ENCODE measurements at places on chromosomes 1 and 21.

DNA sequence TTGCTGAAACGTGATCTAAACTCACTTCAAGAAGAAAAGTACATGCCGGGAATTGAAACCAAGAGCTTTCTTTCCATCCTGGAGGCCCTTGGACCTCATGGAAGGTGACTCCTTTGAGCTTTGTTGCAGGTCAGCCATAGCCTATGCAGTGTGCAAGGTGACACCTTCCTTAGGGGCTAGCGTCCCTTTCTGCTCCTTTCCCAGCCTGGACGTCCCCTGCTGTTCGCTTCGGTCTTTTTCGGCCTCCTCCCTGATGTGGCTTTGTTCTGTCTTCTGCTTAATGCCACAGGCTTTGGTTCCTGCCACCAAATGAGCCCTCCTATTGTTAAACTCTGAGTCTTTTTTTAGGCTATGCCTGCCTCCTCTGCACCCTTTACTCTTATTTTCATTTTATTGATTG lies 308.8 kb downstream of the BRINP2 start:
- DNase-seq, result no peak

DNA sequence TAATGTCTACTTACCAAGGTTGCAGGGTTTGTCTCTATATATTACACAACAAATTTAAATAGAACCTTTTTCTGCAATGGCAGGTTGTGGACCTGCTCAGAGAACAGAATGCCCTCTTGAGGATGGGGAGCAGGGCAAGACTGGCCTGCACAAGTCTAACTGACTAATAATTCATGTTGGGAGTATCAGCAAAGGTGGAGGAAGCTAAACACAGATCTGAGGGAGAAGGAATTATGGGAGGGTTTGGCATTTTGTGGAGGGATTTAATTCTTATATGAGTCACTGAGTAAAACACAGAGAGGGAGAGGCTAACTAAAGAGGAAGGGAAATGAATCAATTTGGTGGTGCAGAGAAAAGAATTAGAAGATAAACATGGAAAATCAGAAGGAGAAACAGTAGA lies 40.0 kb downstream of the CLDN17 start:
- no peak for DNase-seq

GRCh38 chr1:211487082-211487481 lies 4.9 kb downstream of the RD3 start:
- DNase-seq, result no peak

DNA sequence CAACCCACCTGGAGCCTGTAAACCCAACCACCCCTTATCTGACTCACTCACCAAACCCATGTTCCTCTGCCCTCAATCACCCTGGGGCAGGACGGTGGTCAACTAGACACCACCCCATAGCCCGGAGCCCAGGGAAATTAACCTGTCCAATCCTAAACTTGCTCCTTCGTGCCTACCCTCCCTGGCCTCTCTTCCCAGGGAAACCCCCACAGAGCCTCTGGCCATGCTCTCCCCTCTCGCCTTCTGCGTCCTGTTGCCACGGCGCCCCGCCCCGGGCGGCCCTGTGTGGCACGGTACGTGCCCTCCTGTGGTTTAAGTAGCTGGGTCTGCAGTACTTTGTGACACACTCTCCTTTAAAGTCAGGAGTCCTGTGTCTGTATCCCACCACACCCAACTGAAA lies 4.0 kb upstream of the FTCD start:
- no peak for DNase-seq

- DNase-seq, result no peak
These were observed 494.5 kb upstream of the PBX1 start for GRCh38 chr1:164064501-164064900.

DNA sequence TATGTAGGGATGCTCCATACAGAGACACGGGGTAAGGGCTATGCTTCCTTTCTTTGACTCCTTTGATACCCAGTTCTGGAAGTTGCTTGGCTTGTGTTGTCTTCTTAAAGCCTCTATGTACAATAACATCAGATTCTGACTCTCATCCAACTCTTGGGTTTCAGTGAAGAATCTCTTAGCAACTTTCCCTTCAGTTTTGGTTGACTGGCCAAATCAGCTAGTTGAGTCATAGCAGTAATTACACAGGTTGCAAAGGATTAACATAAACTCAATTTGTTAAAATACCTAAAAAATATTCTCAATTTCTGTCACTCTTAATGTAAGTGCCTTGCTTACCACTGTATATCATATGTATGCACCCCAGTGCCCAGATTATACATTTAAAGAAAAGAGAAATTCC lies 9.2 kb downstream of the CD1E start:
- DNase-seq, result no peak

GRCh38 chr1:64133036-64133435 lies 70.4 kb upstream of the UBE2U start:
- no peak for DNase-seq

DNA sequence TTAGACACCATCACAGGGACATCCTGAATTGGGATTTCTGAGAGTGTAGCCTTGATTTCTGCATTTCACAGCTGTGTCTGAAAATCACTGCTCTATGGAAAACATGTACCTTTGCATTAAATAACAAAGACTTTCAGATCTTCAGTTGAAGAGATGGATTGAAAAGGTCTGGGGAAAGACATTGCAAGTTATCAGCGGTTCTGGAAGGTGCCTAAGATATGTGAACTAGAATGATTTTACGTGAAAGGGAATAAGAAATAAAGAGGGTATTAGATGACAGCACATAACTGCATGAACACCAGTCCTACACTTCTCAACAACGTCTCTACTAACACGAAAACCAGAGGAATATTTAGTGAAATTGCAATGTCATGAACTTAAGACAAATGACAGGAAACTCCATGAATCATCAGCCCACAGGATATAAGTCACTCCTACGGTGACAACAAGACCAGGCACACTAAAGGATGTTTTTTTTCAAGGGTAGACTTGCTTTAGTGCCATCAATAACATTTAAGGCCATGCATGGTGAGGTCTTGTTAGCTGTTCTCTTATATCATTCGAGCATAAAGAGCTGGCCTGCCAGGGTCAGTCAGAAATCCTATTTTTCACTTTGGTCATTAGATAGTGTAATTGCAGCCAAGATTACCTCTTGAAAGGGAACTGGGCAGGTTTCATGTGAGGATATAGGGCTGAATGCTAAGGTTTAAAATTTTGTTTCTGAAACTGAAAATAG lies 283.1 kb downstream of the GRIK1 start:
- no peak for DNase-seq

- DNase-seq, result no peak
These were observed 380.0 kb downstream of the HHIPL2 start for GRCh38 chr1:222167896-222168295.

DNA sequence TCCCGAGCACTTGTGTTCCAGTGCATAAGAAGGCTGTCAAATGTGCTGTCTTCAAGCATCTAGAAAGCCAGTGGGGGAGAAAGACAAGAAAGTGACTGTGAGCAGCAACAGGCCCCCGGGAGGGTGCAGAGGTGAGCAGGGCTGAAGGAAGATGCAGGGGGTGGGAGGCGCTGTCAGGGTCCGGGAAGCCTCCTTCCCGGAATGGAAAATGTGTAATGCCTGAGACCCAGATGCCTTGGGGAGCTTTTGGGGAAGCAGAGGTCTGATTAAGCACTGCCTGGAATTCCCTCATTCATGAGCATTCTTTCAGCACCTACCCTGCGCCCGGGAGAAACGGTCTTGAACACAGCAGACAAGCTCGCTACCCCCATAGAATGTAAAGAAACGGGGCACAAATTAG lies 1.3 kb downstream of the NPHP4 start:
- DNase-seq, result no peak

DNA sequence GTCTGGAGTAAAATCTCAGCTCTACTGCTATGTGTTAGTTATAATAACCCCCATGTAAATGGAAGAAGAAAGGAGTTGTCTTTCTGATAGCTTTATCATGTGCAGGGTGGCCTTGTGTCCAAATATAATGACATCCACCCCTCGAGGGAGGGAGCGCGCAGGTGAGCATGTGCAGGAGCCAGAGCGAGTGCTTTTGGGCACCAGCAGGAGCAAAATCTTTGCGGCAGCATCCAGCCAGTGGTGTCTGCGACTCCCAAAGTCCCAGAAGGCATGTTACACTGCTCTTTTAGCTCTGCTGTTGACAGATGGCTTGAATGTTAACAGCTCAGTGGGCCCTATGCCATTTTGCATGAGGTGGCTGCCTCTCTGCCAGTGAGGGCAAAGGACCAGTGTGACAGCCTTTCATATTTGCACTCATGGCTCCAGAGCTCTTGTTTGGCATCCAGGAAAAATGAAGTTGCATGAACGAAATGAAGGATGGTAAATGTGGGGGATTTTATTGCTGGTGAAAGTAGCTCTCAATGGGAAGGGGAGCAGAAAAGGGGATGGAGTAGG lies 146.7 kb downstream of the HMCN1 start:
- DNase-seq, result no peak

- DNase-seq, result no peak
These were observed 10.6 kb downstream of the CBR1 start for GRCh38 chr21:36080386-36080785.

DNA sequence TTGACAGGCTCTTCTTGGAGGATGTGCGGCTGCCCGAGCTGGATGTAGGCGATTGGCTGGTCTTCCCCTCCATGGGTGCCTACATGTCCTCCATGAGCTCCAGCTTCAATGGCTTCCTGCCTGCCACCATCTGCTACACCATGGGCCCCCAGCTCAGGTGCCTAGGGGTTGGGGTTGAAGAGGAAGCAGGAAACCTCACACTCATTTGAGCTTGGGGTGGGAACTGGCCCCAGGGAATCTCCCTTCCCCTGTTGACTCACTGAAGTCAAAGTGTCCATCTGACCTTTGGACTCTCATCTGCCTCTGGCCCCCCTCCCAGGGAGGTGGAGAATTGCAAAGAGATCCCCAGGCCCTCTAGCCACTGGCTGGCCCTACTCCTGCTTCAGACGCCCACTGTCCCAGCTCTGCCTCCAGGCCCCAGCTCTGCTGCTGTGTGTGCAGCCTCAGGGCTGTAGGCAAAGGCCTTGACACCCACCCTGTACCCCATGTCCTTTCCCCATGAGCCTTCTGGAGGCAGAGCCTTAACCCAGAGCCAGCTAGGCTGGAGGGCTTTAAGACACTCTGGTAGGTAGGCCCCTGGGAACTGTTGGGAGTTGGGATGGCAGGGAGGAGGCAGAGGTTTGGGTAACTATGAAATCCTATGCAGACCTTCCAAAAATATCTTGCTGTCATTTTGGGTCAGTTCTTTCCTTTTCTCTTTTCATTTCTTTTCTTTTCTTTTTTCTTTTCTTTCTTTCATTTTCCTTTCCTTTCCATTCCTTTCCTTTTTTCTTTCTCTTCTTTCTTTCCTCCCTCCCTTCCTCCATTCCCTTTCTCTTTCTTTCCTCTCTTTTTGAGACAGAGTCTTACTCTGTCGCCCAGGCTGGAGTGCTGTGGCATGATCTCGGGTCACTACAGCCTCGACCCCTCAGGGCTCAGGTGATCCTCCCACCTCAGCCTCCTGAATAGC lies 66.9 kb upstream of the TINAGL1 start:
- no peak for DNase-seq

GRCh38 chr21:33441489-33442477 lies 38.0 kb downstream of the TMEM50B start:
- DNase-seq, result no peak

DNA sequence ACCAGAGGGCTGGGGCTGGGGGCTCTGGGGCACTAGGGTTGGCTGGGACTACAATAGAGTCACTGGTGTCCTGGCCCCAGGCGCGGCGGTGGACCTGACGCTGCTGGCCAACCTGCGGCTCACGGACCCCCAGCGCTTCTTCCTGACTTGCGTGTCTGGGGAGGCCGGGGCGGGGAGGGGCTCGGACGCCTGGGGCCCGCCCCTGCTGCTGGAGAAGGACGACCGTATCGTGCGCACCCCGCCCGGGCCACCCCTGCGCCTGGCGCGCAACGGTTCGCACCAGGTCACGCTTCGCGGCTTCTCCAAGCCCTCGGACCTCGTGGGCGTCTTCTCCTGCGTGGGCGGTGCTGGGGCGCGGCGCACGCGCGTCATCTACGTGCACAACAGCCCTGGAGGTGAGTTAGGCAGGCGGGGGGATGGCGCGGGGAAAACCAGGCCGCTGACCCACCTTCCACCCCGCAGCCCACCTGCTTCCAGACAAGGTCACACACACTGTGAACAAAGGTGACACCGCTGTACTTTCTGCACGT lies 4.1 kb downstream of the TIE1 start:
- DNase-seq, result no peak

- no peak for DNase-seq
These were observed 148.9 kb upstream of the RUNX1 start for GRCh38 chr21:35197992-35198431.

DNA sequence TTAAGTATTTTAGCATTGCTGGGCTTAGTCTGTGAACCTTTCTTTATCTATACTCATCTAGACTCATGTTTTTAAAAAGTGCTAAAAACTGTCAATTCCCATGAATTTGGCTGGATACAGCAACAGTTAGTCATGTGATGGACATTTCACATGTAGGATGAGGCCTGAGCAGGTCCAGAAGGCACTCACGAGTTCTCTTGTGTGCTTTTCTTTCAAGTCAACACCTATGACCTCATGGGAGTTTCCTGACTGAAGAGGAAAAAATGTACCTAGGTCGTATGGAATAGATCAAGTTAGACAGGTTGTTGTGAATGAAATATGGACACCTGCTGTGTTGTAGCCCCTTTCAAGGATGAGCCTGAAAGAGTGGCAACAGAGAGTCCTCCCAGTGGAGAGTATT lies 394.2 kb downstream of the DUSP10 start:
- no peak for DNase-seq

- DNase-seq, result no peak
These were observed 345.0 kb downstream of the NPHP4 start for GRCh38 chr1:5647234-5647633.

DNA sequence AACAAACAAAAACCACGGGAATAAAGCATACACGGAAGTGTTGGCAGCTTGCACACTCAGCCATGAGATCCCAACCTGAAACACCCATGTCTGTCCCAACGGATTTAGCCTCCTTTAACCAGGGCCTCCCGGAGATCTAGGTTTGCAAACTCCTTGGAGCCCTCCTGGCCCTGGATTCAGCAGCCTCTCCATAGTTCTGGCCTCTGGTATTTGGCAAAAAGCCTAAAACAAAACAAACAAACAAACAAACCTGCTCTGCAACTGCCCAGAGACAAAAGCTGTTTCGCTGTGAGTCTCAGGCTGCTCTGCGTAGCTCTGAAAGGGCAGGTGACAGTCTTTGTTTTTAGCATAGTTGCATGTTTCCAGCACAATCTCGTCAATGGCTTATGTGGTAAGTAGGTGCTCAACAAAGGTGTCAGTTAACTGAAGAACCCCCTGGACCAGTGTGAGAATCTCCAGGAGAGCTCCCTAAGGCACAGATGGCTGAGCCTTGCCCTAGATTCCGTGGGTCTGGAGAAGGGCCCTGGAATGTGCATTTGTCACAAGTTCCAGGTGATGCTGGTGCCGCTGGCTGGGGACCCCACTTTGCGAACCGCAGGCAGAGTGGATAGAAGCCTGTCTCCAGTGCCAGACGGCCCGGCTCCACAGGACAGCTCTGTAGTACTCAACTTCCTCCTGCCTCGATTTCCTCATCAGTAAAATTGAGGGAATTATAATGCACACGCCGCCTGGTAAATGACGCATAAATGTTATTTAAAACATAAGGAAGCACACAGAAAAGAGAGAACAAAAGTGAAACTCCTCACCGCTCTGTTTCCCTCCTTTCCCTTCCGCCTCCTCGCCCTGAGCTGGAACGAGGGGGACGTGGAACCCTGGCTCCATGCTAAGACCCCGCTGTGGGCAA lies 86.2 kb downstream of the RIPK4 start:
- no peak for DNase-seq

All from stimulated activated naive CD4-positive, alpha-beta T cell (primary cell).